ENCODE measurements at places on chromosomes 4 and X. TPM values are rescaled to one million over a fixed set of nuclear protein-coding genes. Genes with fewer than 3 reads are reported as not detected.

Gene TCEAL6
- not detected for total RNA-seq

Gene SMARCA1
- total RNA-seq = 34.7 TPM

Gene TAF1
- total RNA-seq = 45.0 TPM

Gene CDS1
- 18.8 TPM for total RNA-seq

Gene UFSP2
- total RNA-seq = 47.1 TPM
